ENCODE measurements at places on chromosomes 6 and 20. TPM values are rescaled to one million over a fixed set of nuclear protein-coding genes. Genes with fewer than 3 reads are reported as not detected.

RBM38 gene
- 95.7 TPM for total RNA-seq

TFEB gene
- total RNA-seq, result 45.7 TPM

PDYN gene
- total RNA-seq, result not detected

TLDC2 gene
- total RNA-seq, result not detected

CDH4 gene
- 1.0 TPM for total RNA-seq

PTCHD4 gene
- 0.50 TPM for total RNA-seq

MAP7 gene
- 2.0 TPM for total RNA-seq

TP53TG5 gene
- total RNA-seq, result 1.5 TPM

GNRH2 gene
- not detected for total RNA-seq

DNA sequence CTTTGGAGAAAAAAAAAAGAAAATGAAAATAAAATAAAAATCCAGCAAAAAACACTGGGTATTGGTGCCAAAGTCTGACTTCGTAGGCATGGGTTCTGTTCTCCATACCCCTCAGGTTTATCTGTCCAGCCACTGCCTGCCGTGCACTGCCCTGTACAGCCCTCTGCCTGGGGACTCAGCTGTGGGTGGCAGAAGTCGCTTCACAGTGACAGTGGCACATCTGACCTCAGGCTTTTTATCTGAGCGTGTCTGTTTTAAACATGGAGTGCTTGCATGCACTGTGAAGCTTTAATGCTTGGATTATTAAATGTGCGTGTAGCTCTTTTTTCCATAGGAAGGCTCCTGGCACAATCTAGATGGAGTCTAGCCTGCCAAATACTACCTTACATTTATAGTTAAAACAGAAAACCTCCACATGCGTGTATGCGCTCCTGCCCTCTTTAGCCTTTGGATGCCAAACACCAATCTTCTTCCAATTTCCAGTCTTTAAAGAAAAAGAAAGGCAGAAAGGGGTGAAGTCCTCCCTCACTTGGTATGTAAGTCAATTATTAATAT lies 375.5 kb downstream of the UTRN start:
- no peak for DNase-seq

- peak; percentile 46 for DNase-seq
Observed at GRCh38 chr6:99349171-99350141, at the start of gene FAXC. Gene FAXC, minus strand, starts transcription at chr6:99349674. Its CDS starts 302 bp downstream, at chr6:99349372.

- no peak for DNase-seq
Observed at GRCh38 chr6:22399693-22400092, 102.9 kb upstream of the PRL start.

DNA sequence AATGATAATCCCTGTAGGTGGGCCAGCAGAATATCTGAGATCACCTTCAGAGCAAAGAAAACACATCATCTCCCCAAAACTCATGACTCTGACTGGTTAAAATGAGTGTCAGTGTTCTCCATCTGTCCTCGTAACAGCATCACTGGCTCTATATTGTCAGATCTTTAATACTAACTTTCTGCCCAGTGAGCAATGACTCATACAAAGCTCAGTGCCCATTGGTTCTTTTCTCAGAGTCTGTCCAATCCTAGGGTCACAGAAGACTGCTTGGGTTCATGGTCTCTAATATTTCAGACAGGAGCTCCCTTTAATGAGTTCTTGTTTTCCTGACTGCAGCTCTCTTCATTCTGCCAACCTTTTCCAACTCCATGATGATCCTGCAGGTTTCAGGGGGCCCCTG lies 36.4 kb downstream of the HLA-DPB1 start:
- no peak for DNase-seq

GRCh38 chr20:18672834-18673233 lies 85.0 kb downstream of the DTD1 start:
- DNase-seq, result no peak

DNA sequence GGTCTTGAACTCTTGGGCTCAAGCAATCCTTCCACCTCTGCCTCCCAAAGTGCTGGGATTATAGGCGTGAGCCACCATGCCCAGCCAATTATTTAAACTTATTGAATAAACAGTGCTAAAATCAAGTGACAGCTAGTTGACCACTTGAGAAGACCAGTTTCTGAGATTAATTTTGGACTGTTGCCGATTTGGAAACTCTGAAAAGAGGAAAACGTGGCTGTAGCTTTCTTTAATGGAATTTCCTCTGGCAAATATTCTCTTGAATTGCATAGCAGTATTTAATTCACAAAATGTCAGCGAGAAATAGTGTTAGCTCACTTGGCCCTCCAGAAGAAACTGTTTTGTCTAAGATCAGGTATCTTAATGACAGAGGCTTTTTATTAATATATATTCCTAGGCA lies 754.5 kb downstream of the HDGFL1 start:
- no peak for DNase-seq

- no peak for DNase-seq
Observed at GRCh38 chr6:136104556-136104955, 145.6 kb downstream of the MTFR2 start.

- no peak for DNase-seq
Observed at GRCh38 chr20:62028384-62028783, 37.3 kb downstream of the TAF4 start.

GRCh38 chr6:146950351-146950835 lies 253.8 kb upstream of the STXBP5 start:
- DNase-seq, result peak; percentile 16

- no peak for DNase-seq
Observed at GRCh38 chr20:59033616-59034165, 1.6 kb upstream of the ATP5F1E start.

DNA sequence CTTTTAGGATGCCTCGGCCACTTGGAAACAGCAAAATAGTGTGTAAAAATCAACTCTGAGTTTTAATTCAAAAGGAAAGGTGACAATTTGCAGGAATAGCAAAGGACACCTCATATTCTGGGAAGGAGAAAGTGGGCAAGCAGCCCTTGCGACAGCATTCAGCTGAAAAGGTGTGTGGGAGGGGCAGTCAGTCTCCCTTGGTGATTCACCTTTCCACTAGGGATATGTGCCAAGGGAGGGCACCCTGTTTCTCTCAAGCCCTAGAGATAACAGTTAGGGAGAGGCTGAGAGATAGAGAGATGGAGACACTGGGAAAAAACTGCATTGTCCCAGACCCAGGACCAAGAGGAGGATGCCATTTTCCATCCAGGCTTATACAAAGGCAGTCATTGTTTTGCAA lies 228.1 kb downstream of the EPM2A start:
- DNase-seq, result no peak

DNA sequence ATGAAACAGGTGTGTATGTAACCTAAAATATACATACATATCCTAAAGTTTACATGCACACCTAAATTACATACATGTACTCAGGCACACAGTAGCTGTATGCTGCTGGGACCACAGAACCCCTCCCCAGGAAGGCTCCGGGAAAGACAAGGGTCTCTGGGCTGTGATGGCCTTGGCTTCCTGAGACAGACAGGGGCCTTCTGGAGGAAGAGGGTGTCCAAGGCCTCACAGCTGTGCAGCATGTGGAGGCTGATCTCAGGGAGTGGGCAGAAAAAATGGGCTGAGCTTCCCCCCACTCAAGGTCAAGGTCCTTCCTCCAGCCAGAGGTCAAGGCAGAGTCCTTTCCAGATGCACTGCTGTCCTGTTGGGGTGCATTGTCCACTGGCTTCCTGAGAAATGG lies 129.1 kb upstream of the THBS2 start:
- DNase-seq, result no peak

GRCh38 chr6:41940759-41941279 lies 789 bp downstream of the CCND3 start:
- peak; percentile 87 for DNase-seq

DNA sequence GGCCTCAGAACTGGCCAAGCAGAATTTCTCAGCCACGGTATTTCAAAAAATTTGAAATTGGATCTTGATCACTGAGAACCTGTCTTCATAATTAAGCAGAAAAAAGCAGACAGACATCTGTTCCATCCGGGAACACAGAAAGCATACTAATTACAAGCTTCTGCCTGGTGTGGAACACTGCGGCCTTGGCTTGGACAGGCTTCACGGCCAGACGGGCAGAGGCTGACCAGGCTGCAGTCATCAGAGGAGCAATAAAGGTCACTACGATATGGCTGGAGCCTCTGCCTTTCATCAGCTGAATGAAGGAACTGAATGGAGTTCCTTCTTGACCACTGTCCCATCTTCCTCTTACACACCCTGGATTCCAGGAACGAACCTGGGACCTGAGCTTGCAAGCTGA lies 3.9 kb upstream of the NRSN1 start:
- DNase-seq, result no peak

GRCh38 chr20:60732322-60732721 lies 519.7 kb upstream of the CDH4 start:
- no peak for DNase-seq

DNA sequence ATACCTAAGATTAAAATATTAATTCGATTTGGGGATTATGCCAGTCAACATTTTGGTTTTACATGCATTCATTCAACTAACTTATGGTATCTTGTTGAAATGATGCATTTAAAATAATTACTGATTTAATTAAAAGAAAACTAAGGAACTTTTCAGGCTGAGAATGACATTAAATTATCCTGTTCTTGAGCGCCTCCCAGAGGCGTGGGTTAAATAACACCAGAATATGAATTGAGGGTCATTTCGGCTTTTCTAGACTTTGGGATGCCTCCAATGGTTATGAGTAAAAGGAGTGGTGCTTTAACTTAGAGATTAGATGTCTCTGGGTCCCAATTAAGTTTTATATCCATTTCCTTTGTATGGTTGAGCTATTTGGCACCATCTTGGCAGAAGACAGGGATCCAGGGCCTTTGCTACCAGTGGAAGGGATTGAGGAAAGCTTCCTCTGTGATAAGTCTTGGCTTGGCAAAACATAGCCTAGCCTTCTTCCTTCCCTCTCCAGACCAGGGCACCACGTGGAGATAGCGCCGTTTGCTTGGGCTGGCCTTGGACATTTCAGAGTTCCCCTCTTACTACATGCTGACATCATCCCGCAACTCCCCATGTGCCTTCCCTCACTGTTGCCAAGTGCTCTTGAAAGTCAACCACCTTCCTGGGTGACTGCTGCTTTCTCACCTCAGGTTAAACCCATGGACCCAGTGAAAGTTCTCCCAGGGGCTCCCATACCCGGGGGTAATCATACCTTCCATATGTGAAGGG lies 28.7 kb downstream of the GNAS start:
- no peak for DNase-seq

GRCh38 chr6:137874204-137875057 lies 7.4 kb downstream of the TNFAIP3 start:
- DNase-seq, result no peak

GRCh38 chr6:122553697-122554096 lies 56.5 kb upstream of the PKIB start:
- DNase-seq, result no peak

DNA sequence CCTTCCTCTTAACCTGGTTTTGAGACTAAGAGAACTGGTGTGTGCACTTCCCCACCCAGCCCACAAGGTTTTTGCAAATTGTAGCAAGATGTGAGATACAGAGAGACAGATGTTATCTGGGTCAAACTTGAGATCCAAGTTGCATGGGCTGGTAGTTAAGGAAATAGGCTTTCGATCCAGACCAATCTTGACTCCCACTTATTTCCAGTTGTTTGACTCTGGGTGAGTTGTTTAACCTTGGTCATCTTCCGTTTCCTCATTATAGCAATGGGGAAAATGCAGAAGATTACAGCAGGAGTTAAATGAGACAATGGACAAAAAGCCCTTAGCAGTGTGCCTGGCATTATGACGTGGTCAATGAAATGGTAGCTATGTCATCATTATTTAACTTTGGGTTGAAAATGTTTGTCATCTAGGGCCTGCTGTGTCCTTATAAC lies 1.7 kb downstream of the SNX21 start:
- DNase-seq, result no peak

- DNase-seq, result no peak
Observed at GRCh38 chr6:56840467-56841380, 114.2 kb upstream of the BEND6 start.

GRCh38 chr6:33957892-33958525 lies 154.2 kb upstream of the MLN start:
- DNase-seq, result no peak

DNA sequence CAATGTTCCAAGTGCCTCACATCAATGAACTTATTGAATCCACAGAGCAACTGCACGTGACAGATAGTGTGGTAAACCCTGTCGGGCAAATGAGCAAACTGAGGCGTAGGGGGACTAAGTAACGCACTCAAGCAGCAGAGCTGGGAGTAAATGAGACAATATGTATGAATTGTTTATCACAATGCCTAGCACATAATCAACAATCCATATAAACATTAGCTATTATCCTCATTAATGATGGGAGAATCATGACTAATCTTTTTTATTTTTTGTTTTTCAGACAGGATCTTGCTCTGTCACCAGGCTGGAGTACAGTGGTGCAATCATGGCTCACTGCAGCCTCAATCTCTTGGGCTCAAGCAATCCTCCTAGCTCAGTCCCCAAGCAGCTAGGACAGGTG lies 43.9 kb upstream of the B4GALT5 start:
- DNase-seq, result no peak

DNA sequence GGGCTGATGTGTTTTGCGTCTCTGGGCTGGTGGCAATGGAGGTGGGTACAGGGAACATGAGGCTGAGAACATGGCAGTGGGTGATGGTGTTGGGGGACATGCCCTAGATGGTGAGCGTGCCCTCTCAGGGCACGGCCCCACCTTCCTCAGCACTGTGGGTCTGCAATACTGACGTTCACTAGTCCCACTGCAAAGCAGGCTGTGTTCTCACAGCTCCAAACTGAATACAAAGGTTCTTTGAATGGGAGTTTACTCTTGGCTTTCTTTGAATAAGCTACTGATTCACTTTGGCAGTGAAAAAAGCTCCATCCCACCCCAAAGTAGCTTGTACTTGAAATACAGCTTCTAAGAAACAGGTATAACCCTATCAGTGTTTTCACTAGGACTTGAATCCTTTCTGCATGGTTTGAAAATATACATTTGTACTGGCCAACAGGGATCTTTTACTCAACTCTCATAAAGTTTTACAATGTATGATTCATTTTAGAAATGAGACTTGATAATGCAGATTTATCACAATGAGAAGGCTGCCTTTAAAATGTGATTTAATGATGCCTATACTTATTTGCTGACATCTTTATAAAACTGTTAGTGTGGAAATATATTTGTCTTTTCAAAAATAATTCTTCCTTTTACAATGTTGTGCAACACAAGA lies 400.7 kb downstream of the ZFAND3 start:
- no peak for DNase-seq

- DNase-seq, result peak; percentile 74
Observed at GRCh38 chr20:36117638-36118037, 36.9 kb upstream of the EPB41L1 start.

DNA sequence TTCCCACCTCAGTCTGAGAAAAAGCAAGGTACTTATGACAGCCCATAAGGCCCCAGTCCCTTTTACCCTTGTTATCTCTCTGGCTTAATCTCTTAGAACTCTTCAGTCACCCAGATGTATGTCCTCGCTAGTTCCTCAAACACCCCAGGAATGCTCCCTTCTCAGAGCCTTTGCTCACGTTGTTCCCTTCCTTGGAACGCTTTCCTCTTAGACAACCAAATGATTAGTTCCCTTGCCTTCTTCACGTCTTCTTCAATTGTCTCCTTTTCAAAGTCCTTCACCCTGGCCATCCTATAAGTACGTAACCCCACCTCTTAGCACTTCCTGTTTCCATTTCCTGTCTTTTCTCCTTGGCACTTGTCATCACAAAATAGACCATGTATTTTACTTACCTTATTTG lies 1.1 kb upstream of the APOBEC2 start:
- no peak for DNase-seq

GRCh38 chr20:11853359-11853758 lies 64.3 kb upstream of the BTBD3 start:
- DNase-seq, result no peak

GRCh38 chr6:135832166-135832565 lies 19.3 kb upstream of the PDE7B start:
- DNase-seq, result no peak

Data from right cardiac atrium (tissue), 5 donors.